Omental fat pad (tissue), 4 donors: ENCODE measurements at places on chromosomes 2 and 18. TPM values are rescaled to one million over a fixed set of nuclear protein-coding genes. Genes with fewer than 3 reads are reported as not detected.

PPP1R1C gene
- total RNA-seq: 1.3 TPM

LHCGR gene
- total RNA-seq: 1.2 TPM

NFATC1 gene
- total RNA-seq: 57.4 TPM

GRHL1 gene
- total RNA-seq: 3.4 TPM

ATP6V1C2 gene
- total RNA-seq: 0.63 TPM

ALLC gene
- not detected for total RNA-seq

SPDYA gene
- total RNA-seq: not detected

PIEZO2 gene
- total RNA-seq: 2.7 TPM

KLHL30 gene
- 0.36 TPM for total RNA-seq

CHPF gene
- total RNA-seq: 57.5 TPM

DNA sequence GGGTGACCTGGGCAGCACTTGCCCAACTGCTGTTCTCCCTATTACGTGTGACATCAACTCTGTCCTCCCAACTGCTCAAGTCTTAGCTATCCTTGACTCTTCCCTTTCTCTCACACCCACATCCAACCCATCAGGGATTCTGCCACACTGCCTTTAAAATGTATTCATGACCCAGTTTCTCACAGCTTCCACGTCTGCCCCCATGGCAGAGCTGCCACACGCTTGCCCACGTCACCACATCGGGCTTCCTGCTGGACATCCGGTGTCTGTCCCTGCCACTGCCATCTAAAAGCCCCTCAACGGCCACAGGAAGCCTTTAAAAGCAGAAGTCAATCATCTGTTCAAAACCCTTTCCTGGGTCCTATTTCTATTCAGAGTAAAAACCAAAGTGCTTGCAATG is 233.1 kb upstream of the POU3F3 start:
- no peak for DNase-seq

- DNase-seq: no peak
These were observed 1224.8 kb downstream of the SUCLG1 start for GRCh38 chr2:83234246-83234645.

DNA sequence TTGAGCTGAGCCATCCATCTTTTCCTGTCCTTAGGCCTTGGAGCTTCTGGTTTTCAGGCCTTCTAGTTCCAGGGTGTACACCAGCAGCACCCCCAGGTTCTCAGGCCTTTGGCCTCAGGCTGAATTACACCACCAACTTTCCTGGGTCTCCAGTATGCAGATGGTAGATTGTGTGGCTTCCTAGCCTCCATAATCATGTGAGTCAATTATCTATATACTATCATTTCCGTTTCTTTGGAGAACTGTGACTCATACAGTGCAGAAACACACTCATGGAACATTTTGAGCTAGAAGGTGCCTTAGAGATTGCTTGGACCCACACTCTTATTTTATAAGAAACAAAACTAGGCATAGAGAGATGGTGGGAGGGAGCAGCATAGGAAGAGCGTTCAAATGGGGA is 167.4 kb downstream of the NCK2 start:
- DNase-seq: no peak

DNA sequence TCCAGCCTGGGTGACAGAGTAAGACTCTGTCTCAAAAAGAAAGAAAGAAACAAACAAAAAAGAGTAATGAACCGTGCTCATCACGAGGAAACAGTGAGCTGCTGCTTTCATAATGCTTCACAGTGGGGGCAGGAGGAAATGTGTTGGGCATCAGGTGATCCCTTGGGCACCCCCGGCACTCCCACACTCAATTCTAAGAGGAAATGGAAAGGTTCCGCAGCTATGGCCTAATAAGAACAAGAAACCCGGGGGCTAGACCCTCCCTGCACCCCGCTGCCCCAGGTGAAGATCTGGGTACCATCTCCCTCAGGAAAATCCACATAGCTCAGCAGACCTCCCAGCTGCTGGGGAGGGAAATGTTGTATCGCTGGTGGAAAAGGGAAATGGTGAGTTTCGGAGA is 118.9 kb downstream of the LPIN1 start:
- no peak for DNase-seq

GRCh38 chr2:100059638-100060037 is 82.8 kb downstream of the AFF3 start:
- no peak for DNase-seq

- no peak for DNase-seq
These were observed 5.2 kb downstream of the GNLY start for GRCh38 chr2:85699325-85699724.

- no peak for DNase-seq
These were observed 58.6 kb downstream of the NCAPH start for GRCh38 chr2:96393989-96394761.

DNA sequence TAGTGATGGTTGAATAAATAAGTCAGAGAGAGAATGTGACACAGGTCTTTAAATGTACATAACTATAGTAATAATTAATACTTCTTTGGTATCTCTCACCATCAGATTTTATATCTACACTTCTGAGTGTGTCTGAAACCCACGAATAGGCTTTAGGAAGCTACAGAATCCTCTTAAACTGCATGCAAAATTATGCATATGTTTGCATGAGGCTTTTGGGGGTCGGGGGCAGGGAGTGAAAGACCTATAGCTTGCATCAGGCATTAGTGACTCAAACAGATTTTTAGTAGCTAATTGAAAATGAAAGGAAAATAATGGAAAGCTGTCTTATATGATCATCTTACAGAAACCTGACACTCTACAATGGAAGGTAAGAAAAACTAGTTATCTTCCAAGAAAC is 14.9 kb downstream of the LRPPRC start:
- no peak for DNase-seq

GRCh38 chr2:216557820-216558219 is 59.2 kb downstream of the RPL37A start:
- DNase-seq: no peak

- DNase-seq: no peak
These were observed 135.5 kb downstream of the GAREM1 start for GRCh38 chr18:32335228-32335627.

DNA sequence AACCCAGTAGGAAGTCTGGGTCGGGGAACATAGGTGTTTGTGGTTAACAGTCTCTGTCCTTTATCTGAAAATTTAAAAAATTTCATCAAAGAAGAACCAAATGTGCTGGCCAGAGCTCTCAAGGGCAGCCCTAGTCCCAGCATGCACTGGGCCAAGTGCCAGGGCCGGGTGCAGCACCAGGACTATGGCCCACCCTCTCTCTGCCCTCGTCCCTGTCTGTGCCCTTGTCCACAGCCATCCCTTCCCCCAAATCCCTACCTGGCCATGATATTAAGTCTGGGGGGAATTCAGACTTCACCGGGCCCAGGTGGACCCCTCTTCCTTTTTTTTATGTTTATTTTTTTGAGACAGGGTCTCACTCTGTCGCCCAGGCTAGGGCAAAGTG is 14.4 kb upstream of the ZFP36L2 start:
- no peak for DNase-seq

DNA sequence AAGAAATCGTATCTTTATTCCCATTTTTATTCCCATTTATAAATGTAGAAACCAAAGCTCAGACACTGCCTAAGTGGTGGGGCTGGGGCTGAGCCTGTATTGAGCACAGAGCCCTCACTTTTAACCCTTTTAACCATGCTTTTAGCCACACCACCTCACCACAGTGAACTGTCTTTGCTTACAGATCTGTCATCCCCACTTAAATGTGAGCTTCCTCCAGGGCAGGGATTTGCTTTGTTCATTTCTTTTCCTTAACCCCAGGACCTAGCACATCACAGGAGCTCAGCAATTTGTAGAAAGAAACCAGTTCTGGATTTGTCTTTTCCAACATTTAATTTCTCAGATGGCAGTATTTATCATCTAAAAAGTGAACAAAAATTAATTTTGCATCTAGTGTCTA is 2.2 kb downstream of the BOD1L2 start:
- DNase-seq: no peak

- DNase-seq: no peak
These were observed 110.4 kb downstream of the ADCYAP1 start for GRCh38 chr18:1014951-1015624.

DNA sequence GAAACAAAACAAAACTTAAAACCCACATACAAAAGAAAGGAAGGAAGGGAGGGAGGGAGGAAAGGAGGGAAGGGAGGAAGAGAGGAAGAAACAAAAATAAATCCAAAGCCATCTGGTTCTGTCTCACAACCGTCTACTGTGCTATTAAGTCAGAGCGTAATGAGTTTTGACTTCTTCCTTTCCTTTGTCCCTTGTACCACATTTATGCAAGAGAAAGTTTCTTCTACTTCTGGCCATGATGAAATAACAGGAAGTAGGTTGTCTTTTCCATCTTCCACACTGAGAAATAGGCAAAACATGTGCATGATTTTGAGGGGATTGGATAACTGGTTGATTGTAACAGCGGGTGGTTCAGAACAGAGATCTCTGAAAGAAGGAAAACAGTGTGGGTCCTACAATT is 121.4 kb downstream of the CTAGE1 start:
- no peak for DNase-seq

GRCh38 chr2:233185963-233186362 is 65.5 kb upstream of the ATG16L1 start:
- DNase-seq: no peak

- DNase-seq: no peak
These were observed 326.3 kb upstream of the ZNF804A start for GRCh38 chr2:184272056-184272455.
